ENCODE measurements at places on chromosomes 13 and 19. TPM values are rescaled to one million over a fixed set of nuclear protein-coding genes. Genes with fewer than 3 reads are reported as not detected.

GRCh38 chr19:4140237-4140711, 13.2 kb upstream of the CREB3L3 start:
- no peak for DNase-seq

GRCh38 chr19:3950871-3951861, 18.3 kb downstream of the NMRK2 start:
- DNase-seq, result no peak

The HSD17B14 gene
- total RNA-seq, result 3.4 TPM

GRCh38 chr13:46176756-46177155, 5.2 kb downstream of the LCP1 start:
- DNase-seq, result no peak

The SPACA6 gene
- total RNA-seq, result 5.3 TPM

- DNase-seq, result peak; percentile 20
Observed at GRCh38 chr13:112066624-112067004, 335 bp upstream of the SOX1 start.

GRCh38 chr19:50549059-50549926, 18.9 kb downstream of the LRRC4B start:
- DNase-seq, result no peak

DNA sequence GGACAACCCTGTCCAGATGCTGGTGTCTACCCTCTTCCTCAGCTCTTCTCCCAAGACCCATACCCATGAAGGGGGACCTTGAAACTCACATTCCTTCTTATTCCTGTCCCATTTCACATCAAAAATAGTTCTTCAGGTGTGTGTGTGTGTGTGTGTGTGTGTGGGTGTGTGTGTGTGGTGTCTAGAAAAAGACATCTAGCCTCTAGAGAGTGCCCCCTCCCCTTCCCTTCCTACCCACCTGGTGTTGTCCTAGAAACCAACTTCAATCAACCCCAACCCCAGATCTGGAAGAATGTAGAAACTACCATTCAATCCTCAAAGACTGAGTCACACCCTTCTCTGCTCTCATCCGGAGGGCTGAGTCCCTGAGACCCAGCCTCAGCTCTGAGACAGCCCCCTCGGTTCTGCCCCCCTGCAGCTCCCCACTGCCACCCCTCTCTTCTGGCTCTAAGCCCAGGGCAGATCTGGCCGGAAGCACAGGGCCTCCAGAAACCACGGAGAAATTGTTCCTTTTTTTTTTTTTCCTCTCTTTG, 3.5 kb downstream of the KCNN4 start:
- no peak for DNase-seq

The HIF3A gene
- total RNA-seq, result 59.6 TPM

DNA sequence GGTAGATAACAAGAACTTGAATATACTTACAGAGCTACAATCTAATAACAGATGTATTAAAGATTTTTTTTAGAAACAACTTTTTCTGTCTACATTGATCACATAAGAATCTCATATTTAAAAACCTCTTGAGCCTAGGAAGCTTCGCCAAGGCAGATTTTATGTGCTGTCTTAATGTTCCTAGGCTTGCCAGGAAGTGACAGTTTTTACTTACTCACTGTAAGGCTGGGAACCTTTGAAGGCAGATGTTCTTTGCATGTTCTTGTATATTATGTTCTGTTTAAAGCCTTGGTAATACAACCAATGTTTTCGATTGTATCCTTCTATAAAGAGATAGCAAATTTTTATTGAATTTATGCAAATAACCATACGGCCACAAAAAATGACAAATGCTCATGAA, 492.7 kb downstream of the GPC5 start:
- peak; percentile 56 for DNase-seq

GRCh38 chr13:110713981-110714796, 689 bp downstream of the ING1 start:
- DNase-seq, result peak; percentile 28

DNA sequence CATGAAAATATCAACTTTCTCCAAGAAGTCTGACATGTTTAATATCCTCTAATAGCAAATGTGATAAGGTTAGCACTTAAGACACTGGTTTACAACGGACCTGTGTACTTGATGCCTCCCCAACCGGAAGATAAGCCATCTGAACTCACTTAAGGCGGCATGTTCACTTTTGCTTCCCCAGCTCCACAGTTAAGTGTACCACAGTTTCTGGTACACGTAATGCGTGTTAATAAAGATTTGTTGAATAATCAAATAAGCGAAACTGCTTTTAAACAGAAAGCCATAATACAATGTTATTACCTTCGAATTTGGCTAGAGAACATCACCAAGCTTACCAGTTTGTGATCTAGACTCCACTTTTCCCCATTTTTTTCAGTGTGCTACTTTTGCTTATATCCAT, 1.4 kb upstream of the PAN3 start:
- DNase-seq, result no peak

DNA sequence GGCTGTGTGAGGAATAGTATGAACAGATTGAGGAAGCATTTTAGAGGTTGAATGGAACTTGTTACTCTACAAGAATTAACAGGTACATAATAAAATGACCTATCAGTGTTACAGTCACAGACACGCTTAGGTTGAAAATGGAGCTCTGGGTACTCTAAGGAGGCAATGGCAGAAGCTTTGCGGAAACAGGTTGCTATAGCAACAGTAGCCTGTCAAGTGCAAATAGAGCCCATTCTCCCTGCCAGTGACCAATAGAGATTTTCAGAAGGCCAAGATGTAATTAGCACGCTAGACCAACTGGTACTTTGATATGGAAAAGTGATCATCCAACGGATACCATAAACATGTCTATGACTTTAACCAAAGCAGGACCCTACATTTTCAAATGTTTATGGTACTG, 148.5 kb upstream of the FREM2 start:
- no peak for DNase-seq

- DNase-seq, result no peak
Observed at GRCh38 chr19:35663981-35664380, 2.3 kb upstream of the UPK1A start.

The KASH5 gene
- not detected for total RNA-seq

The RAB3D gene
- 29.7 TPM for total RNA-seq

The PLEKHF1 gene
- 10.7 TPM for total RNA-seq

- DNase-seq, result no peak
Observed at GRCh38 chr19:10270180-10270615, 722 bp upstream of the ICAM1 start.

DNA sequence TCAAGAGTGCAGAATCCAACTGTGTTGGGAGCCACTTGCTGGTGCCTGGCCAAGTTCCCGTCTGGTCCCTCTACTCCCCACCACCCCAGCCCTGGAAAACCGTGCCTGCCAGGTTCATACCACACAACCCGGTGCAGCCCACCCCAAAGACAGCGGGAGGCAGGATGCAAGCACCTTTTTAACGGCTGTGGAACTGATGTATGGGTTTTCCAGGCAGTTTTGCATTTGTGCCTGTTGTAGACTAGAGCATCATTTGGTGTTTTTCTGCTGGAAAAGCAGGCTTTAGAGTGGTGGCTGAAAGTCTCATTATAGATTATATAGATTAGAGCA, 13.5 kb downstream of the TFDP1 start:
- DNase-seq, result no peak

GRCh38 chr13:60242043-60242595, 78.4 kb upstream of the DIAPH3 start:
- DNase-seq, result no peak

GRCh38 chr13:23119131-23119530, 61.6 kb upstream of the SGCG start:
- no peak for DNase-seq

GRCh38 chr13:53783471-53783870, 754.9 kb downstream of the OLFM4 start:
- DNase-seq, result no peak

DNA sequence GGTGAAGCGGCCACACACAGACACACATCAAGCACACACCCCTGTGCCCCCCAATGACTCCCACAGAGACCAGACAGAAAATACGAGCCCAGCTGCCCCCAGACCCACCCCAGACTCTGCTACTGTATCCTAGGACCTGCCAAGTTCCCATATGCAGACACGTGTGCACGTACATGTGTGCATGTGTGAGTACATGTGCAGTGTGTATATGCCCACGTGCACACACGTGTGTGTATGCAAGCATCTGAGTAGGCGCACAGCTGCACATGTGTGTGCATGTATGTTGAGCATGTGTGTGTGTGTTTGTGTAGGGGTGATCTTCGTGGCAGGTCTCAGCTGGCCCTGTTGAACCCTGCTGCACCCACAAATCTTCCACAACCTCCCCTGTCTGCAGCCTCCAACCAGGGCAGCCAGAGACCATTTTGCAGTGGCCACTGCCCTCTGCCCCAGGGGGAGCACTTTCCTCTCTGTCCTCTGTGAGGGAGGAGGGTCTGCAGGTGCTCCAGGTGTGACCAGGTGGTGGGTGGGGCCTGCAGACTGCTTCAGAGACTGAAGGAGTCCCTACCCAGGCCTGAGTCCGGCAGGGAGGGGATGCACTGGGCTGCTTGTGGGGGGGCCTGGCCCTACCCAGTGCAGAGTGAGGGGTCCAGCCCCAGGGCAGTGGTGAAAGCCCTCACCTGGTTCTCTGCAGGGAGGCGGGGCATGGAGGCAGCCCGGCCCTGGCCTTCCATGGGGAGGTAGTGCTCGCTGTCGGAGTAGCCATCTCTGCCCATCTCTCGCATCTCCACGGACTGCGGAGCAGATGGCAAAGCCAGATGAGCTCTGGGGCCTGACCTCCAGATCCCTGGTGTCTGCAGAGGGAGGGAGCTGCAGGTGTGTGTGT, 61.5 kb downstream of the IER2 start:
- no peak for DNase-seq

GRCh38 chr13:95049772-95050171, 251.5 kb downstream of the ABCC4 start:
- DNase-seq, result no peak

The CYP4F3 gene
- total RNA-seq, result 2.7 TPM

DNA sequence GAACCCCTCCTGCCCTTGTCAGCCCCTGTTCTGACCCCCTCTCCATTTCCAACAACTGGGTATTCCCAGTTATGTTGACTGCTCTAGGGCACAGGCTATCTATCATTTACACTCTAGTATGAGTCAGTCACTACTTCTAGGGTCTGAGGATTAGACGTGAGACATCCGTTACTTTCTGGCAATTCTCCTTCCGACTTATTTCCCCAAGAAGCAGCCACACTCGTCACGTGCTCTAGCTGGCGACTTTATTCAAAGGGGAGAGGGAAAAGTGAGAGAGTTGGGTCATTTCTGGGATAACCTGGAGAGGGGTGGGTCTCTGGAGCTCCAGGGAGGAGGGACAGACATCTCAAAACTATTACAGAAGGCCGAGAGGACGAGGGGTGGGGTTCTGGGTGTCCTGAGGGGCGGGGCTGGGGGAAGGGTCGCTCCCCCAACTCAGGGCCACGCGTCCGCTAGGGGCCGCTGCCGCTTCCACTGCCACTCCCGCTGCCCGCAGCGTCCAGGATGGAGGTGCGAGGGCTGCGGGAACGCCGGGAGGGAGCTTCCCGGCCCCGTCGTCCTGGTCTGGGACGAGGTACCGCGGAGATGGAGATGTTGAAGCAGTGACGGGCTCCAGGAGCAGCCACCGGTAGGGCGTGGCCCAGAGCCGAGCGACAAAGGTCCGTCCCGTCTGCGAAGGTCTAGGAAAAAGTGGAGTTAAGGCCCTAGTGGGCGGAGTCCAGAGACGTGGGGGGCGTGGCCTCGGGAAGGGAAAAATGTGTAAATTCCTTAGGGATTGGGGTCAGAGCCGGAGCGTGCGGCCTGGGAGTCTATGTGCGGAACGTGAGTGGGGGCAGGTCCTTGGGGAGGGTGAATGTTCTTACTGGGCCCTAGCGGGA, 8.9 kb downstream of the RTBDN start:
- no peak for DNase-seq

GRCh38 chr19:1076951-1077350, 10.0 kb downstream of the ARHGAP45 start:
- no peak for DNase-seq

The HSPBP1 gene
- total RNA-seq, result 12.1 TPM

- no peak for DNase-seq
Observed at GRCh38 chr19:21765151-21765550, 2.2 kb downstream of the ZNF100 start.

The ZNF285 gene
- total RNA-seq, result 2.8 TPM

The NOP53 gene
- 103 TPM for total RNA-seq

- DNase-seq, result no peak
Observed at GRCh38 chr19:30159636-30160035, 212.5 kb upstream of the ZNF536 start.

DNA sequence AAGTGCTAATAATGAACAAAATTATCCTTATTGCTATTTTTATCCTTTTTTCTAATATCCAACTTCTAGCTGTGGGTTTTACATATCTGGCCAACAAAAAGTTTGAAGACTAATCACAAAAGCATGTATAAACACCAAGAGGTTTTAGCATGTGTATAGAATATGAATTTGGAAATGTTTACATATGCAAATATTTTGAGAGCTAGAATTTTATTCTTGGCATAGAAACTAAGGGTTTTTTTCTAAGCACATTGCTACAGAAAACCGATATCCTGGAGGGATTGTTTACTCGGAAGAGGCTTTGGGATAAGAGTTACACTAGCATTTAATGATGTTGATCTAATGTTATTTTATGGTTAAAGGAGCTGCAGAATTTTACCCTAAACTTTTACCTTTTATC, 392.1 kb downstream of the EFNB2 start:
- DNase-seq, result peak; percentile 40

GRCh38 chr19:2808129-2808941, 11.3 kb upstream of the ZNF554 start:
- no peak for DNase-seq

GRCh38 chr19:29833614-29834261, 21.9 kb downstream of the CCNE1 start:
- DNase-seq, result no peak

GRCh38 chr19:22257381-22257780, 28.9 kb upstream of the ZNF729 start:
- DNase-seq, result no peak

The PLK5 gene
- total RNA-seq, result 0.10 TPM

DNA sequence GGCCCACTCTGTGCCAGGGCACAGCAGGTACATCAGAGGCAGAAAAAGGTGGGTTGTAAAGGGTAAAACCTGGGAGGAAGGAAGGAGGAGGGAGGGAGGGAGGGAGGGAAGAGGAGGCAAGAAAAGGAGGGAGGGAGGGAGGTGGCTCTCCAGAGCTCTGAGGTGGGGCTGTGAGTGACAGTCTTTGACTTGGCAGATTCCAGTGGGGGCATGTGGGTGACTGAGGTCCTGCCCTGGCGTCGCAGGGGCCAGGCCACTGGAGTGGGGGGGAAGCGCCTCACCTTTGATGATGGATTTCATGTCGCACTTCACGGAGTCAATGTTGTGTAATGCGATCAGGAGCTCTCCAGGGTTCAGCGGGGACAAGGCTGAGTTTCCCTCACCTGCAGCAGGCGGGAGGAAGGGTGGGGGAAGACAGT, 6.0 kb upstream of the RSPH6A start:
- no peak for DNase-seq

GRCh38 chr19:58393725-58394033, 1.8 kb upstream of the RNF225 start:
- DNase-seq, result no peak

The NBEA gene
- 29.7 TPM for total RNA-seq

DNA sequence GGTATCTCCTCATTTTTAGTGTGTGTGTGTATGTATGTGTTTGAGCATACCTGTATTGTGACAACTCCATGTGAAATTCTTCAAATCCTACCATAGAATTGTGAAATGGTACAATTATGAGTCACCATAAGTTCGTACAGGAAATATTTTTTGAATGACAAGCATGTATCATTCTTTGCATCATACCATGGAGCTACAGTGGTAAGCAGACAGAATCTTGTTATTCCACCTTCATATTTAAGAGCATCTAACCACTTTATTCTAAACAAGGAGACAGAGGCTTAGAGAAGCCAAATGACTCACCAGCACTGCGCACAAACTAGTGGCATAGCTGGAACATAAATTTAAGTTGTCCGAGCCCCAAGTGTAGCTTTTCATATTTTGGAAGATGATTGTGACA, 4.5 kb upstream of the EPSTI1 start:
- no peak for DNase-seq
